ENCODE measurements at places on chromosomes 6 and 20.

- no peak for DNase-seq
Measured at GRCh38 chr6:70168681-70169377, 134.1 kb downstream of the COL9A1 start.

GRCh38 chr20:49186535-49187329 is 1.4 kb downstream of the STAU1 start:
- DNase-seq = peak; percentile 64

GRCh38 chr6:123901436-123901835 is 97.8 kb downstream of the NKAIN2 start:
- DNase-seq = no peak

GRCh38 chr6:37840940-37841300 is 21.4 kb downstream of the ZFAND3 start:
- DNase-seq = no peak

GRCh38 chr6:6612308-6612707 is 23.8 kb downstream of the LY86 start:
- no peak for DNase-seq

DNA sequence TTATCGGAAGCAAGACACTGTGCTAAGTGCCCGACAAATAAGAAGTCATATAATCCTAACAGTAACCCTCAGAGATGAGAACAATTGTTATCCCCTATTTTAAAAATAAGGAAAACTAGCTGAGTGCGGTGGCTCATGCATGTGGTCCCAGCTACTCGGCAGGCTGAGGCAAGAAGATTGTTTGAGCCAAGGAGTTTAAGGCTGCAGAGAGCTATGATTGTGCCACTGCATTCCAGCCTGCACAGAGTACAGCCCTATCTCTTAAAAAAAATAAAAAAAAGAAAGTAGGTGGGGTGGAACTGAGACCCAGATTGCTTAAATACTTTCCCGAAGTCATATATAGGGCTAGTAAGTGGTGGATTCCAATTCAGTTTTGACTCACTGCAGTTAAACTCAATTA is 84.7 kb downstream of the UST start:
- DNase-seq = no peak

DNA sequence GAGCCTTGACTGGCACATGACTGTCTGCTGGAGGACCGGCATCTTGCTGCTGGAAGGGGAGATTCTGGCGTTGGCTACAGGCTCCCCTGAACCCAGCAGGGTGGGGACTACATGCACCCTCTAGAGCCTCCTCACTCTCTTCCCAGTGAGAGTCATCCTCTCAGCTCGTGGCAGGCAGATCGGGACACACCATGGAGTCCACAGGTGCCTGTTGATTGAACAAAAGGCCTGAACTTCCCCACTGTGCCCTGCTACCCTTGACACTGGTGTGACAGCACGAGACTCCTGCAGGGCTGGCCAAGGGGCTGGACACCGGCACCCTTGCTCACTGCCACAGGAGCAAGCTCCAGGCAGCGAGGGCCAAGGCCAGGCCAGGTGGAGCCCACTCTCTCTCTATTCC is 8.2 kb downstream of the FRMD1 start:
- DNase-seq = no peak

GRCh38 chr6:129691709-129692108 is 18.3 kb downstream of the ARHGAP18 start:
- no peak for DNase-seq

GRCh38 chr6:90416322-90416721 is 119.7 kb upstream of the BACH2 start:
- DNase-seq = no peak

- no peak for DNase-seq
Measured at GRCh38 chr6:132695773-132696172, 18.1 kb downstream of the VNN1 start.

DNA sequence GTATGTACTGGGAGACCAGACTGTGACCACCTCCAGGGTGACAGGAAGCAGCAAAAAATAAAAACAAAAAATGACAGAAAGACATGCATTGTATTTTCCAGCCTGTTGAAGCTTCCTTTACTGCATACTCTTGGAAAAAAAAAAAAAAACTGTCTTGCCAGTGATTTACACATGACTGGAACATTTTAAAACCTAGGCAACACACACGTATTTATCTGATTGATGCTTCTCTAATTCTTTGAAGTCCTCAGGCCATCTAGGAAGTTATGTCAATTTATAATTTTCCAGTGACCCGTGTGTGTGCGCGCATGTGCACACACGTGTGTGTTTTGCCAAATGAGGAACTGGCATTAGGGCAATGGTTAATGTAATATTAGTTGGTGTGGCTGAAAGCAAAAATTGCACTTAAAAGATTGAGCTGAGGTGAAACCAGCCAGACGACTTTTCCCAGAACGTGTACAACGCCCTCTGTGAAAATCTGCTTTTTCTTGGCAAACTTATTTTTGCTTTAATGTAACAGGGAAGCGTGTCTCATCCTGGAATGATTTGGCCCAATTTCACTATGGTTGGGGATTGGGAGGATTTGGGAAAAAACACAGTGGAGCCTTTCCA is 315.2 kb downstream of the TFAP2A start:
- no peak for DNase-seq

DNA sequence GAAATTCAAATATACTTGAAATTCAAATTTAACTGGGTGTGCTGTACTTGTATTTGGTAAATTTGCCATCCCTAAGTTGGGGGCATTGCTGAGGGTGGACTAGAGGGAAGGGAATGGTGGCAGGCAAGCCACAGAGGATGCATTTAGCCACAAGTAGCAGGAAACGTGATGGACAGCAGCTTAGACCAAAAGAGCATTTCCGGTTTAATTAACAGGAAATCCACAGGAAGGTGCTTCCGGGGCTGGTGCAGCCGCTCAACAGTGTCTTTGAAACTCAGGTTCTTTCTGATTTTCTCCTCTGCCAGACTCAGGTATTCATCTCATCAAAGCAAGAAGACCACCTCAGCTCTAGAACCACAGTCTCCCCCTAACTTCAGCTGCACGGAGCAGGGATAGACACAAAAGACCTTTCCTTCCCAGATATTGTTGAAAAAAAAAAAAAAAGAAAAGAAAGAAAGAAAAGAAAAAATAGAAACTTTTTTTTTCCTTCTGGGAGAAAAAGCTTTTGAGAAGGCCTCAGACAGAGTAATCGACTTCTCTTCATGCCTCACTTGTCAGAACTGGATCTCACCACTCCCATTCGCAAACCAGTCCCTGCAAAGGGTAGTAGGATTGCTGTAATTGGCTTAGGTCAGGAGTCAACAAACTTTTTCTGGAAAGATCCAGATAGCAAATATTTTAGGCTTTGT is 8.0 kb upstream of the BCAS1 start:
- peak; percentile 57 for DNase-seq

GRCh38 chr6:132354517-132355167 is 46.6 kb downstream of the MOXD1 start:
- DNase-seq = no peak

DNA sequence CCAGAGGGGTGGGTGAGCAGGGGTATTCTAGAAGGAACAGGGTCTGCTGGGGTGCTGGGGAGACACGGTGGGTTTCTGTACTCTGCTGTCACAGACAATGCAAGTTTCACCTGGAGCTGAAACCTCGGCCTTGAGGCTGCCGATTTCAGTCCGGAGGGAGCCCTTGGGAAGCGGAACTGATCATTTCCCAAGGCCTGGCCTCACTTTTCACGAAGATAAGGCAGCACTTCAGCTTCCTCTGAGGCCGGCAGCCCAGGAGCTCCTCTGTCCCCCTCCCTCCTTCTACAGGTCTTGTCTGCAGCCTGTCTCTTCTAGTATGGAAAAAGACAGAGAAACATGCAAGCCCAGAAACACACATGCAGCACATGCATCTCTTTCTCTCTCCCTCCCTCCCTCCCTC is 242.1 kb downstream of the CDC5L start:
- no peak for DNase-seq

DNA sequence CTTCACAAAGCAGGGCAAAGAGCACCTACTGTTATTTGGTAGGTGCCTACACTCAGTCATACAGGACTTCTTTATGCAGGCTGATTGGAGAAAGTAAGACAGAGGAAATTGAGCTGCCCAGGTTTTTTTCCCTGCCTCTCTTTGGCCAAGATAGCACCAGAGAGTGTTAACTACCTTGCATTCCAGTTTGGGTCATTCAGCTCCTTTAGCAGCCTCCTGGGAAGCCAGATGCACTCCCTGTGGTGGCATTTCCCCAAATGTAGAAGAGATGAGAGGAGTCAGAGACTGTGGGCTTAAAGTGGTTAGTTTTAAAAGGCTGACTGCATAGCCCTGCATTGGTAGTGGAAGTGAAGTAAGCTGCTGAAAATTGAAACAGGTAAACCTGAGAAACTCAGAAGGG is 358.4 kb downstream of the BCKDHB start:
- DNase-seq = no peak

DNA sequence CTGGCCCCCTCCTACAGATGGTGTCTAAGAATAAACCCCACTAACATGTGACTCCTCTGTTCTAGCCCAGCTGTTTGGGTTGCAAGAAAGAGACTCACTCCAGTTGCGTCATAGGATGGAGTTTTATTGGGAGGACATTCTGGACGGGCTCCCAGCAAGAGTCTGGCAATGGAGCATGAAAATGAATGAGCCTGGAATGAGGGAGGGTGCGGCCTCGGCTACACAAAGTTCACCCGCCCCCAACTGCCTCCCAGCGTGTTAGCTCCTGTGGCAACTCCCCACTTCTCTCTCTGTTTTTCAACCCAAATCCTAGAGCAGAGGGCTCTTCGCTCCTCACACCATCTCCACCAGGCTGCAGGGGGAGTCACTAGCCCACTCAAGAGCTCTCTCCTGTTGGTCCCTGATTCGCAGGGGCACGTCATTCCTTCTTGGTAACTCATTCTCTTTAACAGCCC is 5.1 kb upstream of the ADAM33 start:
- DNase-seq = no peak

DNA sequence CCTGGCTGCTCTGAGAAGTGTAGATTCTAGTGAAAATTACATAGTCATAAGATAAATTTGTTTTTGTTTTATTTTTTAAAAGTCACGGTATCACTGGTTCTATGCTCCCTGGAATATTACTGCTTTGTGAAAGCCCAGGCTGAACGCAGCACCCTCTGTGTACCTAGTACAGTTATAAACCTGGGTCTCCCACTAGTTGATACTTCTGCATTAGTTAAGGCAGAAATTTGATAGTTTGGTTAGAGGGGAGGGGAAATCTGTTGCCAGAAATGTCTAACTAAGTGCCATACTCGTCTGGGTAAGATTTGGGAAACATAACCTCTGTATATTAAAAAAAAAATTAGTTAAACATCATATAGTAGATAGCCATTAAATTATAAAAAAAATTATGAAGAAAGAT is 110.6 kb upstream of the TRAF3IP2 start:
- DNase-seq = no peak

DNA sequence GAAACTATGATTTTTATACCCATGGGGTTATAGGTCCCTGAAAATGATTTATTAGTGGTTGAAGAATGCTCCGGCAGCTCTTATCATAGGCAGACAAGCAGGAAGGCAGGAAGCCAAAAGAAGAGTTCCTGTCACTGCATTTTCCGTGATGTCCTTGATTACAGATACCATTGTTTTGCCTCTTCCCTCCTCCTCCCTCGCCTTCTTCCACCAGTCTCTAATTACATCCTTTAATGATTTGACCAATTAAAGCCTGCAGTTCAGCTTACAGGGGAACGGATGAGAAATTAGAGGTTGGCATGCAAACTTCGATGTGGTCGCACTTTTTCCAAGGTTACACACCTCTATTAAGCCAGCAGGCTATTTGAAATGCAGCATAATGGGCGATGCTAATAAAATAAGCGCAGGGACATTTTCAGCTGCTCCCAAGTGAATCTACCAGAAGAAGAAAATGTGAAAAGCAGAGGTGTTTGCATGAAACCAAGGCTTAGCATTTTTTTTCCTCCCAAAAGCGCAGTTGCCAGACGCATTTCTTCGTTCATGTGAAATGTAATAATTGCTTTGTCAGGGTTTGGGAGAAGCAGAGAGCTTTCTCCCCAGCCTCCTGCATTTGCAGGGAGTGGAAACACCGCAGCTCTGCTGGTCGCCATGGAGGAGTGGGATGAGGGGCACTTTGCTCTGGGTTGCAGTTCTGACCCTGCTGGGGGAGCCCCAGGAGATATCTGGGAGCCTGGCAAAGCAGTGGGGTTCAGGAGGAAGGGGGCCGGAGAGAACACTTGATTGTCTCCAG is 6.0 kb downstream of the NOX3 start:
- DNase-seq = no peak

GRCh38 chr6:148235446-148235845 is 107.2 kb upstream of the SASH1 start:
- no peak for DNase-seq

- no peak for DNase-seq
Measured at GRCh38 chr6:33384581-33385020, 7.0 kb upstream of the KIFC1 start.

DNA sequence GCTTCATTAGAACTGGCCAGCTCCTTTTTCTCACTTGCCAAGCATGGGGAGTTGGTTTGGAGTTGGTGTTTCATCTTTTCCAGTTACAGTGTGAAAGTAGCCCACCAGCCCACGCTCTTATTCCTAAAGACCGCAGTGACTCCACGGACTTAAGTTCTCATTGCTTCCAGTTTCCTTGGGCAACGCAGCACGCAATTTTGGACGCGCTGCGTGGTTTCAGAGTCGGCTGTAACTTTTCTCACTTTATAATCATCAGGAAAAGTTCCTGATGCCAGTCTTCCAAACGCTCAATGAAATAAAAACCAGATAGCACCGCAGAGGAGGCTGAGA is 381 bp upstream of the PEX7 start:
- DNase-seq = no peak

GRCh38 chr6:156925026-156925425 is 147.8 kb downstream of the ARID1B start:
- DNase-seq = no peak

GRCh38 chr6:110490110-110490509 is 13.7 kb upstream of the SLC22A16 start:
- DNase-seq = no peak

DNA sequence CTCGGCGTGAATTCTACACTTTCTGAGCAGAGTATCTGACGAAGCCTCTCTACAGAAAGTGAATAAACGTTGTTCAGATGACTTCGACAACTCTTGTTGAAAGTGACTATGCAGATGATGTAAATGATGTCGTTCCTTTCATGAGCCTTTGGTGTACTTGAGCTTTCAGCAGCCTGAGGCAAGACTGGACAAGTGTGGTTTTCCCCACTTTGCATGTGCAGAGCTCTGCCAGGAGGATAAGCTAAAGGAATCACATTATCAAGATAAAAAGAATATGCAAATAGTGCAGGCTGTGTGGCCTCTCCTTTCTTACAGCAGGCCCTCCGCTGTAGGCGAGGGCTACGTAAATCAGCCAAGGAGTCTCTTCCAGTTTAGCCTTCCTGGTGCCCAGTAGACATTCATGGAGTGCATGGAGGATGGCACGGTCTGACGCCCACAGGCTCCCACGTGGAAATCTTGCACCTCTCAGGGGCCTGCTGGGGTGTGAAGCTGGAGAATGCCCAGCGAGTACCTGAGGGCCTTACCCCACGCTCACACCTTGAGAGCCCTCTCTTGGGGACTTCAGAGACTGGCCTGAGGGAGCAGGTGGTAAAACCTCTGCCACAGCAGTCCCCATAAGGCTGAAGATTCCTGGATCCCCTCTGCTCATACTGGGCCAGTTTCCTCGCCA is 54.9 kb downstream of the RPP40 start:
- no peak for DNase-seq
